ENCODE measurements at places on chromosomes 13 and 19.

DNA sequence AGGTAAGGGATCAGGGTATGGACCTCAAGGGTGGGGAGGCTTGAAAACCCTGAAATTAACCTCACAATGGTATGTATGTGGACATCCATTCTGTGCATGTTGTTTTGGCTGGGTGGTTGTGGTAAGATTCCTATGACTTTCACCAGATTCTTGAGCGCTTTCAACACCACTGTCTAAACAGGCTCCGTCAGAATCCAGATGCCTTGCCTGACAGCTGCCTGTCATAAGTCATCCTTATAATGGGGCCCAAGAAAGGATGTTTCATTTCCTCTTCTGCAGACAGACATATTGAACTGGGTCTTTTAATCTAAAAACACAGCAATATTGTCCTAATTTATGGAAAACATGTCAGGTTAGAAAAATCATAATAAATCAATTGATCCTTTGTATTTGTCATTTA is 41.3 kb downstream of the ALOX5AP start:
- DNase-seq = no peak

DNA sequence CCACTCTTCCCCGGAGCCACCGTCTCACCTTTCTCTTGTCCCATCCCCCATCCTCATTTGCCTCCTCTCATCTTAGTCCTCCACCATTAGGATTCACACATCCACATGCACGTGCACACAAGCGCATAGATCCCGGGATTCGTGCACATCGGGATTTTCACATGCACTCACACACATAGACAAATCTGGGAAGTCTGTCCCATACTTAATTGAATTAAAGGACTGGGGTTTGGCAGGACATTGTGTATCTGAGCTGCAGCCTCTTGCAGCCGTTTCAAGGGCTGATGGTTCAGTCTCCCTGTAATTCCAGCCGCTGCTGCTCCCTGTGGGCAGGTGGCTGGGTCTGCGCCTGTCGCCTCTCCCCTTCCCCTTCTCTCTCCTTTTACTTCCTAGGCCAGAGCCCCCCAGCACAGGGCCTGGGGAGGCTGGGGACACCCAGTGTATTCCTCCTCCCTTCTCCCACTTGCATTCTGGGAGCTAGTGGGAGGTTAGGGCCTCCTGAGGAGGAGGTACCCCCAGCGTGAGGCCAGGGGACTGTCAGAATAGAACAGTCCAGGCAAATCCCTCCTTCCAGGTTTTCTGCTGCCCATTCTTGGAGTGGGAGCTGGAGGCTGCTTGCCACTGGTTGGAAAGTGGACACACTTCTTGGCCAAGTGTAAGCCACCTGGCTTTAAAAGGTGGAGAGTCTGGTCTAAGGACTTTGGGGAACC is 43.6 kb downstream of the LYL1 start:
- no peak for DNase-seq

DNA sequence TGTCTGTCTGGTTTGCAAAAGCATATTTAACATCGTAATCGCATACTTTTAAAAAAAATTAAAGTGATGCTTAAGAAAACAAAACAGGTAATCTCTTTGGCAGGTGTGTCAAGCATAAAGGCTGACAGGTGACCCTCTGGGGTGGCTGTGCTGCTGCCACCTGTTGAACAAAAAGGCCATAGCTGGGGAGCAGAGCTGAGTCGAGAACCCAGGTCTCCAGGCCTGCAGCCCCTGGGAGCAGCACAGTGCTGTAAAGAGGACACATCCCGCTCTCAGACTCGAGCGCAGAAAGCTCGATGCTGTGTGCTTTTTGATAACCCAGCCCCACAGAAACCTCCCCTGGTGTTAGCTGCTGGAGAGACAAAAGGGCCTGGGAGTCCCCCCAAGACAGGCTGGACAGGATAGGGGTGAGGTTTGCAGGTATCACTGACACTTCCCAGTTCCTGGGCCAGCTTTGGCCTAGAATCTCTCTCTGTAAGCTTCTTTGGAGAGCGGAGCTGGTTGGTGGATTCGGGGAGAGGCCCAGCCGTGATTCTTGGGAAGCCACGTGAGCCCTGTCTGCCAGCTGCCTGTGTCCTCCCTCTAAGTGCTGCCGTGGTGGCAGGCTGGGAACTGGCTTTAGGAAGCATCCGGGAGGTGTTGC is 66.9 kb downstream of the C13orf42 start:
- no peak for DNase-seq

DNA sequence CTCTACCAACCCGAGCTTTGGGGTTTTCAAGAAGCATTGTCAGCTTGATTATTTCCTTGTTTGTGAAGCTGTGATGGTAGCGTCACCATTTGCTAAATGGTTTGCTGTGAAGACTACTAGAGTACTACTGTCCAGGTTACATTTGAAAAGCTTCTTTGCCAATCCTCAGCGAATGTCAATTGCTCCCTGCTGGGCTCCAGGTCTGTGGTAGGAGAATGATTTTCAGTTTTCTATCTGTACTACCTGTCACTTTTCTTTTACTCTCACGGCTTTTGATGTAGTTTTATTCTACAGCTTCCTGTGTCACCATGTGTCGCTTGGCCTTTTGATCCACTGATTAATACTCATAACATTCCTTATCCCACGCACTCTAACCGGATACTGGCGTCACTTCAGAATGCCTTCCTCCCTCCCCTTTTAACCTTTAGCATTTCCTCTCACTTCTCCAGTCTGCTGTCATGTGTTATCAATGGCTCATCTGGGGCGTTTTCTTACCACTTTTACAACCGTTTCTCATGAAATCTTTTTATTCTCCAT is 7.5 kb upstream of the GPR183 start:
- peak; percentile 75 for DNase-seq

DNA sequence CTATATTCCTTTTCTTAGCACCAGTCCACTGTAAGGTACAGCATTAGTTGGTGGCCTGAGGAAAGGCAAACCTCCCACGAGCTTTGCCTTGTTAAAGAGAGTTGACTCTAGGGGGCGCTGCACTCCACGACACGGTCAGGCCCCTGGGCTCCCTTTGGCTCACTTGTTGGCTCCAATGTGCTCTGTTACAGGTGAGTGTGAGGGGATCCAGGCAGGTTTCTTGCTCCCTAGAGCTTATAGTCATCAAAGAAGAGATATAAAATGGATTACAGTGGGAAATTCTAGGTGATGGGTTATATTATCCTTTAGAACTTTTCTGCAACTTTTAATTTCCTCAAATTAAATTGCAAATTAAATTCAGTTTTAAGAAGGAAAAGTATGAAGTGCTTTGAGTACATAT is 3.7 kb downstream of the WDR87 start:
- DNase-seq = peak; percentile 82

- peak; percentile 55 for DNase-seq
Observed at GRCh38 chr13:99442273-99442895, 58.9 kb upstream of the TM9SF2 start.

- no peak for DNase-seq
Observed at GRCh38 chr13:97284558-97284957, 62.4 kb downstream of the MBNL2 start.

DNA sequence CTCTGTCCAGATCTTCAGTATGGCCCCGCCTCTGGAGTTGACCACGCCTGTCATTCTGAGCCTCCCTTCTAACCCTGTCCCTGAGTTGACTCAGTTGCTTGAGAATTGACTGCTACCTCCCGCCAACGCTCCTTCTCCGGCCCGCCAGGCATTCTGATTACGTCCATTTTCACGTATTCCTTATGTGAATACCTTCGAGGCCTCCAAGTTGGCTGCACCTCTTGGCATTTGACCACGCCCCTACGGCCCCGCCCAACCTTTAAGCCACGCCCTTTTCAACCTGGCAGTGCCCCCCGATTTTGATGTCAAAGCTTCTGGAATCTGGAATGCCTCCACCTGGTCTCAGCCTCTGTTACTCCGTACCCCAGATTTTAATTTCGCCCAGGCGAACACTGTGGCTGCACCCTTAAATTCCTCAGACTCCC is 1.7 kb upstream of the EML2 start:
- DNase-seq = peak; percentile 51

DNA sequence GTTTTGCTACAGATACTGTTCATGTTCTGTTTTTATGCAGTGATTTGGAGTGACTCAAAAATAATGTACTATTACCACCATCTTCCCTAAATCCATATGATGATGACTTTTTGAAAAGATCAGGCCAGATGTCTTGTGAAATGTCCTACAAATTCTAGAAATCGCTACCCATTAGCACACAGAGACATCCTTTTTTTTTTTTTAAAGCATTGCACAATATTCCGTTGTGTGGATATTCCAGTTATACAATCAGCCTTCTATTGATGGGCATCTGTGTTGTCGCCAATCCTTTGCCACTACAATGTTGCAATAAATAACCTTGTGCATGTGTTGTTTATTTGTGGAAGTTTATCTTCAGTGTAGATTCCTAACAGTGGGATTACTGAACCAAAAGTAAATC is 24.5 kb downstream of the ZDHHC20 start:
- no peak for DNase-seq

- no peak for DNase-seq
Observed at GRCh38 chr13:100870898-100871297, 196.3 kb upstream of the TMTC4 start.
